Activated T-helper 1 cell treated with Interleukin-2 at 50 U/mL for 16 hours (primary cell): ENCODE measurements at places on chromosomes 6 and 20.

DNA sequence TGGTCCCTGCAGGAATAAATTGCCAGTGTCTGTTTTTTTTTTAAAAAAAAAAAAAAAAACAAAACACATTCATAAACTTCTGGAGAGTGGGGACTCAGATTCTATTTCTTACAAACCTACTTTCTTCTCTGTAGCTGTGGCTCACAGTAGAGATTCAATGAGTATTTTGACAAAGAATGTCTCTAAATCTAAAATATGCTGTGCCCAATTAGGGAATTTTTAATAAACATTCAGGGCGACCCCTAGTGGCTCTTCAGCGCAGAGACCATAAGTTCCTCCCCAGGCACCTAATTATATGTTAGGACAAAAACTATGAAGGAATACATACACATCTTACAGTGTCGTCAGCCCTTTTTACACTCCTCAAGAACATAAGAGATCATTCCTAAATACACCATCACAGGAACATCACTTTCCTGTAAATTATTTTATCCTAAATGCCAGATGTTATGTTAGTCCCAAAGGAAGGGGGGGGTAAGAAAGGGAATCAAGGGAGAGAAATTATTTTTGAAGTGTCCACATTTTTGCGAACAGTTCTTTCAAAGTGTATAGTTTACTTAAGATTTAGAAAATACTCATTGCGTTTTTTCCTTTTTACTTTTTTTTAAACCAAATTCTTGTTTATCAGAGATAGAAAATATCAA, 21.8 kb upstream of the NAA20 start:
- DNase-seq, result no peak

- DNase-seq, result peak; percentile 19
Observed at GRCh38 chr20:34874094-34874654, 1.5 kb upstream of the GGT7 start.

DNA sequence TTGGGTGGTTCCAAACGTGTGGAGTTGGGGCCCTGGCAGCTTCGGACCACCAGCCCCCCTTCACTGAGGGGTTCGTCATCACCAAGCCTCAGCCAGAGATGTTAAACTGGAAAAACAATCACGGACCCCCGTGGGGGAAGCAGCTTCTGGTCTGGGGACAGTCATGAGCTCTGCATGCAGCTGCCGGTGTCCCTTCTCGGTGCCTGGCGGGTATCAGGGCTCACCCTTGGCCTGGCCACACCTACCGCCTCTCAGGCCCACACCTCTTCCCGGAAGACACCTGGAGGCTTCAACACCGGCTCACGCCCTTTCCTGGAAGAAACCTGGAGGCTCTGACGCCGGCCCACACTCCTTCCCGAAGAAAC, 77.8 kb upstream of the BHLHE23 start:
- no peak for DNase-seq

- DNase-seq, result no peak
Observed at GRCh38 chr20:3696200-3696599, 14.4 kb upstream of the ADAM33 start.

- no peak for DNase-seq
Observed at GRCh38 chr6:96466147-96466863, 55.3 kb upstream of the UFL1 start.

- no peak for DNase-seq
Observed at GRCh38 chr6:160775792-160776580, 73.9 kb downstream of the PLG start.

GRCh38 chr6:3970097-3970496, 108.8 kb downstream of the FAM217A start:
- DNase-seq, result no peak

GRCh38 chr20:5133998-5134397, 7.2 kb downstream of the CDS2 start:
- DNase-seq, result no peak

GRCh38 chr6:24899136-24899996, 36.4 kb downstream of the RIPOR2 start:
- DNase-seq, result no peak

DNA sequence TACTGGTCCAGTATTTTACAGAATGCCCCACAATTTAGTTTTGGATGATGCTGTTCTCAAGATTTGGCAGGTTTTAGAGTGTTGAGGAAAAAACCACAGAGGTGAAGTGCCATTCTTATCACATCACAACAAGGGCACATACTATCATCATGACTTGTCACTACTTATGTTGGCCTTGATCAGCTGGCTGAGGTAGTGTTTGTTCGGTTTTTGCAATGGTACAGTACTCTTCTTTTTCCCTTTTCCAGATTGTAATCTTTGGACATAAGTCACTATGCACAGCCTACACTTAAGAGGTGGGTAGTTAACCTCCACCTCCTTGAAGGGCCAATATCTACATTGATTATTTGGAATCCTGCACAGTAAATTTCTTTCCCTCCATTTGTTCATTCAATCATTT, 8.8 kb downstream of the TENT5A start:
- no peak for DNase-seq

GRCh38 chr20:34636648-34637047, 40.2 kb downstream of the PIGU start:
- DNase-seq, result no peak

GRCh38 chr6:16882230-16882629, 121.0 kb upstream of the ATXN1 start:
- no peak for DNase-seq

DNA sequence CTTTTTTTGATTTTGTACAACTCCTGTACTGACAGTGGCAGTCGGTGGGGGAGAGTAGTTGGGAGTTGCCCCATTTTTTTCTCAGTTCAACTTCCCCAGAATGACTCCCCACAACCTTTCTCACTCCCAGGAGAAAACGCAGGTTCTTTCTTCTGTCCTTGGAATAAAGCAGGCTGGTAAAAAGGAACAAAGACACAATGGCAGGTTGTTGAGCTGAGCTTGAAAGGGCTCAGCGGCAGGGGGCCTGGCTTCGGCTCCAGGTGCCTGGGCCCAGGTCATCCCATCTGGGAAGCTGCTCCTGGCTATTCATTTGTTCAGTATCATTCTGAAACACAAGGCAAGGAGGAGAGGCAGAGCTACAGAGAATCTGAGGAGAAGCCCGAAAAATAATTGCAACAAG, 46.2 kb downstream of the PROKR2 start:
- no peak for DNase-seq

GRCh38 chr6:49526598-49526997, 23.9 kb upstream of the C6orf141 start:
- DNase-seq, result no peak
